ENCODE measurements at places on chromosomes 11 and 22.

GRCh38 chr22:30523646-30524489, 18.4 kb upstream of the SEC14L4 start:
- no peak for DNase-seq

DNA sequence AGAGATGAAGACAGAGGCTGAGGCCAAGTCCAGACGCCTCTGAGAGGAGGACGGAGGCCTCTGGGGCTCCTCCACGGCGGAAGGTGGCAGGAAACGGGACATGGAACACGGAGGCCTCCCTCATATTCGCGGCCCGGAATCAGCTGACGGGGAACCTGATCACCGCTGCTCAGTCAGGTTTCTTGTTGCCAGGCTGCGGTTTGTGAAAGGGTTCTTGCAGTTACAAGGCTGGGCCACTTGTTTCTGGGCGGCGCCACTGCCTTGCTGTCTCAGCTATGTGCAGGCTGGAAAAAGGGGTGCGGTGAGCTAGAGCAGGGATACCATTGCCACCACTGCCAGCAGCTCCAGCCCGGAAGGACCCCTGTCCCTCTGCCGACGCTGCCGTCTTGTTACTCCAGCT, 10.0 kb upstream of the MMP1 start:
- DNase-seq = peak; percentile 13

DNA sequence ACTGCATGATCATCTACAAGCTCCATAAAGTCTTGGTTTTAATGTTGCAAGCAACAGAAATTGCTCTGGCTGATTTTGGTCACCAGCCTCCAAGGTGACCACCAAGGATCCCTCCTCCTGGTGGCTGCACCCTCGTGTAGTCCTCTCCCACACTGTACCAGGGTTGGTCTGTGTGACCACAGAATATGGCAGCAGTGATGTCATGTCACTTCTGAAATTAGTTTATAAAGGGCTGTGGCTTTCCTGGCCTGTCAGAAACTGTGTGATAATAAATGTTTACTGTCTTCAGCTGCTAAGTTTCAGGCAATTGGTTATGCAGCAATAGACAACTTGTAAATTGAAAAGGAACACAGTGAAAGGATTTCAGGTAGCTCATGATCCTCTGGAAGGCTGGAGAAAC, 5.3 kb upstream of the PRDM11 start:
- no peak for DNase-seq

- DNase-seq = no peak
These were observed 351.1 kb downstream of the BUD13 start for GRCh38 chr11:116421529-116422185.

DNA sequence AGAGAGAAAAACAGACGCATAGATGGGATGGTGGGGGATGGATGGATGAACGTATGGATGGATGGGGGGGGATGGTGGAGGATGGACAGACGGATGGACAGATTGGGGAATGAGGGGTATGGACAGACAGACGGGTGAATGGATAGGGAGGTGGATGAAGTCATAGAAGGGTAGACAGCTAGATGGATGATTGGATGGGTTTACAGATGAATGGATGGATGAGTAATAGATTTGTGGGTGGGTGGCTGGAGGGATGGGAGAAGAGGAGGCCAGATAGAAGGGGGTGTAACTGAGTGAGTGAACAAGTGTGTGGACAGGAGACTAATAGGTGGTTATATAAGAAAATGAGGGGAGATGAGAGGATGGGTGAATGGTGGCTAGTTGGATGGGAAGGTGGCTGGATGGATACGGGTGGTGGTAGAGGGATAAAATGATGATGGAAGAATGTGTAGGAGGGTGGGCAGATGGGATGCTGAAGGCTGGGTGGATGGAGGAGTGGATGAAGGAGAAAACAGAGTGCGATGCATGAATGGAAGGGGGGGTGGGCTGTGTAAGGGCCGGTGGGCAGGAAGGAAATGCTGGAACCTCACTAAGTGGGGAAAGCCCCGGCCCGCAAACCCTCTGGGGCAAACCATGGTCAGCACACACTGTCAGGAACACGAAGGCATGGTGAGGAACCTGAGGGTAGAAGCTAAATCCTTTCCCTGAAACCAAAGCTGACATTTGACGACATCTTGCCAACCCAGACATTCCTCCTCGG, 21.6 kb downstream of the ARVCF start:
- no peak for DNase-seq

GRCh38 chr11:125494974-125495725, 915 bp downstream of the FEZ1 start:
- DNase-seq = peak; percentile 16

- DNase-seq = no peak
These were observed 106.3 kb downstream of the MPPED2 start for GRCh38 chr11:30479899-30480298.

GRCh38 chr11:1030086-1030485, 6.4 kb downstream of the MUC6 start:
- DNase-seq = no peak

DNA sequence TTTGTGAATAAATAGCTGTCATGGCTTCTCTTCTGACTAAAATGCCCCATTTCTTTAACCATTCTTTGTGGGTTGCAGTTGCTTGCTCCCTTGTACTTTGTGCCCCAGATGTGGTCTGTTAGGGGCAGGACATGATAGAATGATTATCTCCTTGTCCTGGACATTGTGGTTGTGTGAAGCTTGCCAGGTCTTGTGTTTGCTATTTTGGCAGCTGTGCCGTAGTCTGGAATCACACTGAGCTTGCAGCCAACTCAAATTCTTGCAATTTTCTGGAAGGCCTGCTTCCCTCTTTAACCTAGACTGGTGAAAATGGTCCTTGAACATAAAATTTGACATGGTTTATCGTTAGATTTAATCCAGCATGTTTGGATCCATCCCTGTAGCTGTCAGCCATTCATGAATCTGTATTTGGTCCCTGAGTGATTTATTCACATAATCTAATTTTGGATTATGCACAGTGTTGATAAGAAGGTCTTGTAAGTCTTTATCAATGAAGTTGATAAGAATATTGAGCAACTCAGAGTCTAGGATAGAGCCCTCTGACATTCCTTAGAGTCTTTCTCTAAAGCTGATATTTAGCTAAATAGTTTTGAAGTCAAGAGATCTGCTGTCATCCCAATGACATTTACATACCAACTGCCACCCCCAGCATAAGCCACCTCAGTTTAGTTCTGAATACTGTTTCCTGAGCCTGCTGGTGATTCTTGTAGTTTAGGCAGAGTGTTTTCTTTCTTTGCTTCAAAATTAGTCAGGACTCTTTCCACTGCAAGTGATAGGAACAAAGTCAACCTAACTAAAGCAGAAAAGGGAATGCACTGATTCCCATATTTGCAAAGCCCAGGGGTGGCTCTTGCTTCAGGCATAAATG, 9.8 kb downstream of the SPON1 start:
- DNase-seq = no peak

GRCh38 chr11:134388590-134388989, 23.5 kb downstream of the B3GAT1 start:
- DNase-seq = no peak

DNA sequence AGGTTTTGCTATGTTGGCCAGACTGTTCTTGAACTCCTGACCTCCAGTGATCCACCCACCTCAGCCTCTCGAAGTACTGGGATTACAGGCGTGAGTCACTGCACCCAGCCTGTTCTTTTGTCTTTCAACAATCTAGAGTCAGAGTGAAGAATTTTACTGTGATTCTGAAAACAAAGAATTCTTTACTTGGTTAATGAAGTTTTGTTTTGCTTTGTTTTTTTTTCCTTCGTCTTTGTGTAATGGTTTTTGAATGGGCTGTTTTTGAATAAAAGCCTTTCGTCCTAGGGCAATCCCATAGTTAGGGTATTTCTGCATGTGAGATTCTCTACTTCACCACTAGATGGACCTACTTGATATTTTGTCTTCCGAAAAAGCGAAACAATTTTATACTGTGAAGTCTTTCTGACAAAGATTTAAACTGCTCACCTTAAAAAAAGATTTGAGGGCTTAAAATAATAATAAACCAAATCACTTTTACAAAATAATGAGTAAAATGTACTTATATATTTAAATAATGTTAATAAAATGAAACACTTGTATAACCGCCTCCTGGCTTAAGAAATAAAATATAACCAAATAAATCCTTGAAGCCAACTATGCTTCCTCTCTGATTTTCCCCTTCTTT, 43.4 kb upstream of the SC5D start:
- DNase-seq = no peak

DNA sequence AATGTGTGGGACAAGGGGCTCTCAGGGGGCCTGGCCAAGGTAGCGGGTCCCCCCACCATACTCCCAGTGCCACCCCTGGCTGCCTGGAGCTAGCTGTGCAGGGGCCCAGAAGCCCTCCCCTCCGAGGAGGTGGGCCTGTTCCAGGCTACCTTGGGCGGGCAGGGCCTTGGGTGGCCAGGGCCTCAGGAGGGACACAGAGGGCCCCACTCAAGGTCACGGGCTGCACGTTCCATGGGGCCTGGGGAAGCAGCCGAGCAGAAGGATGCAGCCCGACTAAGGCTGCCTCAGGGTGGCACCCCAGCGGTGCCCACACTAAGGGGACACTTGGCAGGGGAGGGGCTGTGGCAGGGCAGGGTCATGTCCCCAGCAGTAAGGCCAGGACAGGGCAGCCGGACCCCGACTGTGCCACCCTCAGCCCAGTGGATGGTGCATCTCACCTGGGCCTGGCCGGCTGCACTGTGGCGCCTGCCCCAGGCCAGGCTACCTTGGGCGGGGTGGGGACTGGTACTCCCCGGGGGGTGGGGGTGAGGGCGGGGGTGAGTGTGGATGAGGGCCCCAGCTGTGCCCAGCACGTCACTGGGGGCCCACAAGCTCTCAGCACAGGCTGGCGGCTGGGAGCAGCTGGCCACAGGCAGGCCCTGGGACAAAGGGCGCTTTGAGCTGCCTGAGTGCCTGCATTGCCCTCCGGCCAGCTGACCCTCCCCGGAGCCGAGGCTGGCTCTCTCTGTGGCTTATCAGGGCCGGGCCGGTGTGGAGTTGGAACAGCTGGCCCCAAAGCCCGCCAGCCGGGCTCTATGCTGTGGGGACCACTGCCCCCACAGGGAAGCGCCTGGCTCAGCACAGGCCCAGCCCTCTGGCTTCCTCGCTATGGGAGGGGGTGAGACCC, 117.1 kb downstream of the KCNQ1 start:
- DNase-seq = no peak

- no peak for DNase-seq
These were observed 13.9 kb downstream of the RBM4B start for GRCh38 chr11:66663741-66664296.

- DNase-seq = no peak
These were observed 362.0 kb downstream of the METTL15 start for GRCh38 chr11:28470180-28470579.

DNA sequence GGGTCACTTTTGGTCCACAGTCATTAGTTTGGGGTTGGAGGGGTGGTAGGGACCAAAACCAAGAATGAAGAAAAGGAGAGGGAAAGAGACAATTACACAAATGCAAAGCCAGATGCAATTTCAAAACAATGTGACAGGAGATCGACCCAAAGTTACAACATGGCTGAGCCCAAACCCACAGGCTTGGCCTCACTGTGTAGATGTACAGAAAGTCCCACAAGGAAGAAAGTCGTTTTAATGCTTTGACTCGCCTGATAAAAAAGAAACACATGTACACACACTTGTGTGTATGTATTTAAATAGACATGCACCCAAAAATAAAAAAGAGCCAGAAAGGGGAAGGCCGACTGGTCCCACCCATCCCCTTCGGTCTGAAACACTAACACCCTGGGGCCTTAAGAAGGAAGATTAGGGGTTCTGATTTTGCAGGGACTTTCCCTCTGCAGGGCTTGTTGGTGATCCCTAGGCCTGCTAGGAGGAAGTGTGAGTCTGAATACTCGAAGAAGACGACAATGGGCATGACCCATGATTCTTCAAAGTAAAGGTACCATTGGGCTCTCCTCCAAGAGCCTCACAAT, 104.1 kb downstream of the ETS1 start:
- DNase-seq = no peak

DNA sequence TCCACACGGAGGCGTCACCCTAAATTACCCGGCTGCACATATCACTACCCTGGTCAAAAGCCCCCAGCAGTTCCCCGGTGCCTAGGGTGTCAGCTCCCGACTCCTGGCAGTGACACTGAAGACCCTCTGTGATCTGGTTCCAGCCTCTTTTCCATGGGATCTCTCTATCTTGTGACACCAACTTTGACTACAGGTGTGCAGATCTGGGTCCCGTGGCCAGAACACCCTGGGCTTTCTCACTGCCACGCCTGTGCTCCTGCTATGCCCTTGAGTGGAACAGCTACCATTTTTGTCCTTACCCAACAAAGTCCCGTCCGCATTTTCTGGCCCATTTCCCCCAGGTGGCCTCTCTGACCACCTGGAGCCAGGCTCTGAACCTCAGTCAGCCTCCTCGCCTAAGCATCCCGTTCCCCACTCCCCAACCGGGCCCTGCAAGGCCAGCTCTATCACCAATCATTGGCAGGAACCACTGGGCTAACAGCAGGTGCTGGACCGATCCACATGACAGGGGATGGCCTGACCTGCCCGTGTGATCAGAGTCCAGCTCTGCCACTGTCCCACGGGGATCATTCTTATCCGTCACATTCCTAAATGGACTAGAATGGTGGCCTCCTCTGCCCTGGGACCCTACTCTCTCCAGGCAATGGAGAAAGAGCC, 20.7 kb upstream of the CBX7 start:
- no peak for DNase-seq

GRCh38 chr11:107675902-107676301, 36.0 kb downstream of the SLN start:
- DNase-seq = no peak

DNA sequence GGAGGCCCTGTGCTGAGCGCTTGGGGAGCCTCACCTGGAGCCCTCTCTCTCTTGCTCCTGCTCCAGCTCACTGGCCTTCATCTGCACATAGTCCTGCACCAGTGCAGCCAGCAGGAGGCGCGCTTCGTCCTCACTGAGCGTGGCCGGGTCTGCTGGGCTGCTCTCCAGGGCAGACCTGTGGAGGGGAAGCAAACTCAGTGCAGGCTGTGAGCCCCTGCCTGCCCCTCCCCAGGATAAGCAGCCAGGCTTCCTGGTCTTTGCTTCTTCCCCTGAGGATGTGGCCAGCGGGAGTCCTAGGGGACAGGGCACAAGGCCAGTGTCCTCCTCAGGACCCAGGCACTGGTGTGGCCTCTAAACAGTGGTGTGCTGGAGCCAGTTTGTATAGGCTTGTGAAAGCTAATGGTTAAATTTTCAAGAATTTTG, 2.2 kb downstream of the CALCA start:
- peak; percentile 77 for DNase-seq

- DNase-seq = no peak
These were observed 494.1 kb downstream of the DLG2 start for GRCh38 chr11:85132851-85133585.

DNA sequence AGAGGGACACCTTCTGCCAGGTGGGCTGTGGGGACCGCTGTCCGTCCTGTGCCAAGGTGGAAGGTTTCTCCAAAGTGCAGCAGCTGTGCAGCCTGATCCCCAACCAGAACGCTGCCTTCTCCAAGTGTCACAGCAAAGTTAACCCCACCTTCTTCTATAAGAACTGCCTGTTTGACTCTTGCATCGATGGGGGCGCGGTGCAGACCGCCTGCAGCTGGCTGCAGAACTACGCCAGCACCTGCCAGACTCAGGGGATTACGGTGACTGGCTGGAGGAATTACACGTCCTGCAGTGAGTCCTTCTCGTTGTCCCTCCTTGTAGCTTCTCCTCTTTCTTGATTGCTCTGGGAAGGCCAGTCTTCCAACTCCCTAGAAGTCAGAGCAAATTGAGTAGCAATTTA, 44.8 kb downstream of the TECTA start:
- no peak for DNase-seq

GRCh38 chr11:104944076-104944475, 24.3 kb downstream of the CASP4 start:
- no peak for DNase-seq

All from progenitor cell of endocrine pancreas (in vitro differentiated cells).